NCI-H1092 (cell line): ENCODE measurements at places on chromosomes 12 and 14.
A peak's percentile ranks its signal among the peaks of the same experiment; 100 is the strongest.

DNA sequence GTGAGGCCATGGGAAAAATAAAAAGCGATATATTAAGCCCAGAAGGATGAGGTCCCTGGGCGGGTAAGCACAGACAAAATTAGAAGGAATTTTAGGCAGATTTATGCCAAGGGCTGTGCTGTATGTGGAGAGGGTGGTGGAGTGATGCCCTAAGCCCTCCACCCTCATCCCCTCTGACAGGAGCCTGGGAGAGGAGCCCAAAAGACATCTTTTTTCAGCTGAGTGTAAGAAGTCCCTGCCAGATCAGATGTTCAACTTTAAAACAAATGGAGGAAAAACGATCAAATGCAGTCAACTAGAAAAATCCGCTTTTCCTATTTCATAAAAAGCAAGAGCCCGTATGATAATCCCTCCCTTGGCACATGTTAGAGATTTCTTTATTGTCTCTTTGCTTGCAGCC is 47.7 kb upstream of the NRXN3 start:
- DNase-seq: no peak

DNA sequence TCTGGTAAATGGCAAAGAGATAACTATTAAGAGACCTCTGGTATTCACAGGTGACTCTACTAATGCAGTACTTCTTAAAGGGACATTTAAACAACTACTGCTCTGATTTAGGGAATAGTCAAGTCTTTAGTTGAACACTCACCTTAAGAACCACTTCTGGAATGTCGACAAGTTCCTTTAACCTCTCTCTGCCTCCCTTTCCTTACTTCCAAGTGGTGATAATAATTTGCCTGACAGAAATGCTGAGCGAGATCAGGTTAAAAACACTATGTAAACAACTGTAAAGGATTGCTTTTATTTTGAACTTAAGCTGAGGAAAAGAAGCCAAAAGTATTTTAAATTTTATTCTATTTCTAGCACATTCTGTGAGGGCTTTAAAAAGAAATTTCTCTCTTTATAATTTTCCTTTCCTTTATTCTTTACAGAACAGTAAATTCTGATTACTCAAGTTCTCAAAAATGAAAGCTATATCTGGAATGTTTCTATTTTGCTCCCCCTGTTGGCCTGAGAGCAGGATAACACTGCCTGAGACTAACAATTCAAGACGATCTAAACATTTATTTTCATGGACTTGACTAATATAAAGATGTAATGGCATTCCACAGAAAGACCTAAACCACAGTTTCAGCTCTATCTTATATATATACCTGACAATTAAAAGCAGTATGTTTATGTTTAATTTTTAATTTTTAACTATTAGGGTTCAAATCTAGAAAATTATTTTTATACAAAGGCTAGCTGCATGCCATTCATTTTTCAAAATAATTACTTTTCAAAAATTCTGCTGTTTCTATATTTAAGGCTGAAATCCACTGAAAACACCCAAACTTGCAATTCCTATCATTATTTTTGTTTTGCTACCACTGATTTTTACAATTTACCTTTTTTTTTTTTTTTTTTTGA is 29.2 kb downstream of the ZCCHC8 start:
- peak; percentile 0 for DNase-seq

GRCh38 chr14:81406863-81407262 is 6.7 kb upstream of the STON2 start:
- DNase-seq: no peak

- no peak for DNase-seq
Observed at GRCh38 chr14:54742492-54743350, 159.9 kb downstream of the GCH1 start.

- no peak for DNase-seq
Observed at GRCh38 chr12:131714759-131715158, 3.9 kb downstream of the SFSWAP start.

- no peak for DNase-seq
Observed at GRCh38 chr14:26702721-26703230, 104.9 kb upstream of the NOVA1 start.

DNA sequence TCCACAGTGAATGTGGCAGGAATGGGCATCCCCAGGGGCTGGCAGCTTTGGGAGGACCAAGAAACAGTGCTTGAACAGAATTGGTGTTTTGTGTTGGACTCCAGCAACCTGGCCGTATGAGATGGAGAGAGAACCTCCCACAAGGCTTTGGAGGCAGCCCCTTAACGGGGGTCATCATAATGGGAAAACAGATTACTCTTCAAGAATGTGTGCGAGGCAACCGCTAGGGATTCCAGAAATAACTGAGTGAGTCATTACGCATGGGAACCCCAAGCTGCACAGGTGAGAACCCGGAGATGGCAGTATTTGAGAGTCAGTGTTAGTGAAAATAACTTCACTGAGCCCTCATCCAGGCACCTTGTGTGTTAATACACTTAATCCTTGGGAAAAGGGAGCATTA is 567.8 kb upstream of the TBX3 start:
- DNase-seq: no peak

- no peak for DNase-seq
Observed at GRCh38 chr12:111546758-111547383, 52.2 kb downstream of the ATXN2 start.

DNA sequence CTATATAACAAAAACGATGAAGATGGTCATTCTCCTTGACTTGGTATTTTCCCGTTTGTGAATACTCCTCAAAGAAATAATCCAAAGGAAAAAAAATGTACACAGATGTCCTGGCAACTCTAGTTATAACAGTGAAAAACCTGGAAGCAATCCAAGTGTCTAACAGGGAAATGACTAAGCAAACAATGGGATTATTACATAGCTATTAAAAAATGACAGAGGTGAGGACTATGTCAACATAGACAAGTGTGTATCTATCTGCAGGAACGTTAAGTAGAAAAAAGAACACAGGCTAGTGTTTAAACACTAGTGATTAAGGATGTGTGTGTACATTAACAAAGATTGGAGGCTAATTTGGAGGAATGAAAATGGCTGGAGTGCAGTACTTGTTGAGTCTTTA is 5.9 kb upstream of the APOLD1 start:
- peak; percentile 29 for DNase-seq

GRCh38 chr12:26434299-26435068 is 239.1 kb downstream of the SSPN start:
- no peak for DNase-seq

GRCh38 chr12:105064564-105065178 is 19.6 kb downstream of the ALDH1L2 start:
- no peak for DNase-seq

- no peak for DNase-seq
Observed at GRCh38 chr12:108190529-108190928, 61.4 kb downstream of the WSCD2 start.

GRCh38 chr12:76820888-76821482 is 57.1 kb downstream of the ZDHHC17 start:
- no peak for DNase-seq

GRCh38 chr14:100330388-100330931 is 7.3 kb downstream of the SLC25A47 start:
- no peak for DNase-seq

DNA sequence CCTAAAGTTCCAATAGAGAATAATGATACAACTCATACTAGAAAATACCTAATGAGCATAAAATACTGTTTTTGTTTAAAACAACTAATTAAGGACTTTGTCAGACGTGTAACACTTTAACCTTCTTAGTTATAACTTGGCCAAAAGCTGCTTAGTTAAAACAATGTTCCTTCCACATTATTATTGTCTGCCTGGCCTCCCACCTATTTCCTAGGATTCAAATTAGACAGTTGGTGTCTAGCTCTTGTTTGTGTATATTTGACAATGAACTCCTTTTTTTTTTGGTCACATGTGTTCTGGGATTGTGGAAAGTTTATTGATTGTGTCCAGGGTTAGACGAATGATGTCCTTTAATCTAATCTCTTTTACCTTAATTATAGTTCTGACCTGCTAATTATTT is 67.6 kb upstream of the PSMA6 start:
- DNase-seq: no peak

GRCh38 chr14:101075801-101076413 is 172.4 kb upstream of the RTL1 start:
- no peak for DNase-seq

DNA sequence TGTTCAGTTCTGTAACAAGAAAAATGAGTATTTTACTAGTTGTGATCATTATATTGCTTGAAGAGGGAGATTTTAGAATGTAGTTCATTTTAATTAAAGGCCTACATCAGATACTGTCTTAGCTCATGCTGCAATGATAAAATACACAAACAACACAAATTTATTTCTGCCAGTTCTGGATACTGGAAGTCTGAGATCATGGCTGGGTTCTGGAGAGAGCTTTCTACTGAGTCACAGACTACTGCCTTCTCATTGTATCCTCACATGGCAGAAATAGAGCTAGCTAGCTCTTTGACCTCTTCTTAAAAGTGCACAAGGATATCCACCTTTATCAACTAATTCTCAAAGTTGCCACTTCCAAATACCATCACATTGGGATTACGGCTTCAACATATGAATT is 53.8 kb downstream of the MIS18BP1 start:
- DNase-seq: no peak

DNA sequence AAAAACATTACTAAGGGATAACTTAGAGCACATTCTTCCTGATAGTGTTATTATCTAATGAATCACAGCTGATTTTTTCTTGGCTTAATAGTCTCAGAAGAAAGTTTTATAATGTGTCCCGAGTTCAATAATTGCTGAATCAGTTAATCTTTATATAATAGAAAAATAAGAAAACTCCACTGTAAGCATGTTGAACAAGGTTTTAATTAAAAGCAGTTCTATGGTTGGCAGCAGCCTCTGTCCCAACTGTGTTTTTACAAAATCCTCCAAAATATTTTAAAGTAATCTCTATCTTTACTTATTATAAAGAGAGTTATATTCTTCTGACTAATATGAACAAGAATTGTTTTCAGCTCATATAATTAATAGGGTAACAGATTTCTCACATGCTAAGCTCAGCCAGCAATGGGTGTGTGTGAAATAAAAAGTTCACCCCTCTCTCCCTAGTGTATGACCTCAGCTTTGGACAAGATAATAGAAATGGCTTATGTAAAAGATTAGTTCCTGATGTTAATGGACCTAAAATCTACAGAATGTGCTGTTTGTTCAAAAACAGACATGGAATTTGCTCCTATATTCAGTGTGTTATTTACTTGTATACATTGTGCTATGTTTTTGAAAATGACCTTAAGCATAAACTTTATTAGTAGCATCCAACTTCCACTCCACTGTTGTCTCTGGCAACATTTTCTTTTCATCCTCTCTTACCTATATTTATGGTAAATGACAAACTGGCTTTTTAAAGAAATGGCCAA is 67.1 kb upstream of the DCN start:
- no peak for DNase-seq
